ENCODE measurements at places on chromosomes 12 and 14. TPM values are rescaled to one million over a fixed set of nuclear protein-coding genes. Genes with fewer than 3 reads are reported as not detected.

GRCh38 chr14:69423279-69423678, 24.8 kb downstream of the SLC39A9 start:
- no peak for DNase-seq

DNA sequence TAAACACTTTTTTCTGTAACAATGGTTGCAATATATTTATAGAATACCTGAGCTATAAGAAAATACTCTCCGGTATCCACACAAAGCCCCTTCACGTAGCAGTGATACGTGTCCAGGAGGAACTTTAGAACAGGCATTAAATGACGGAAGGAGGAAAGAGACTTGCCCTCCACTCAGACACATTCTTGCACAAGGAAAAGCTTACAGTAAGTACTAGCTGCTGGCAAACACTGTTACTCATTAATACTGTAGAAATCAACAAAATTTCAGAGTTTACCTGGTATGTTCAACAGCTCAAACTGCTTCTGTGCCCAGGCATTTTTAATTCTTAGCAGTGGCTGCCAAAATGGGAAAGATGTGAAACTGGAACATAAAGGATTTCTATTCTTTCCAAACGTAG, 41.7 kb downstream of the PRKD1 start:
- DNase-seq = no peak

Gene PLEKHA5
- 29.8 TPM for total RNA-seq

Gene TNFAIP2
- total RNA-seq = 22.1 TPM

Gene PCNX1
- total RNA-seq = 25.4 TPM

Measured in body of pancreas (tissue), 4 donors.